Stimulated activated CD8-positive, alpha-beta memory T cell treated with anti-CD3 and anti-CD28 coated beads, Interleukin-12 subunit alpha, Interleukin-12 subunit beta, amount 100 ng/mL, for 1 hour (primary cell): ENCODE measurements at places on chromosomes 4 and X.

DNA sequence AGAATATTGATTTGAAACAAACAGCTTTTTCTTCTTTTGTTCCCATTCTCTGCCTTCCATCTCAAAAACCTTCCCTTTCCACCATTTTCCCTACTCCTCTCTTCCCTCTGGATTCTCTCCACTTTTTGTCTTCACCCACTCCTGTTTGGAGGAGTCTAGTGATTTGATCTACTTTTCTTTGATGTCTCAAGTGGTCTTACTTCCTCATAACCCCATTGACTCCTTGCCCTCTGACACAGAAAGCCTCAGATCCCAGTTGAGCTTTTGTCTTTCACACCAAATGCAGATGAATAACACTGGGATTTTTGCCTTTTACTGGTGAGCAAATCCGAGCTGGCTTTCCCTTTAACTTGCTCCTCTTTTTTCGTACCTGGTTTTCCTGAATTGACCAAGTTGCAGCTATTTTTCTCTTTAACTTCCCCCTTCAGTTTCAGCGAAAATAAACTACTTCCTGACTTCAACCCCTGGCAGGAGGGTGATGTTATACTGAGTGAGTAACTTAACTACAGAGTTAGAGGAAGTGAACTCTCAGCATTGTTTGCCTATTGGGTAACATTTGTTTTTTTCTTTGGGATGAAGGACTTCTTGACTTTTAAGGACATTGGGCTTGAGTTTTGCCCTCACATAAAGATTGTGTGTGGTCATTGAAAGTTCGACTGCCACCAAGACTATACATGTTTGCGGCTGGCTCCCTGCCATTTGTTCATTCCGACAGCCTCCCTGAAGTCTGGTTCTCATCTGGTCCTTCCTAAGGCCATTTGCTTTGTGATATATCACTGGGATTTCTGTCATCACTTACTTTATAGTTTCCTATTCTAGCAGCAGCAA lies 392.8 kb upstream of the NR3C2 start:
- DNase-seq = no peak

GRCh38 chrX:107542500-107542899 lies 85.8 kb upstream of the PRPS1 start:
- DNase-seq = no peak

- DNase-seq = no peak
Measured at GRCh38 chr4:74656596-74656995, 137.7 kb downstream of the BTC start.

GRCh38 chrX:27519226-27519625 lies 56.1 kb upstream of the PPP4R3C start:
- DNase-seq = no peak

- no peak for DNase-seq
Measured at GRCh38 chr4:680551-680927, 6.2 kb downstream of the MYL5 start.

GRCh38 chr4:25775166-25775565 lies 87.6 kb downstream of the SEL1L3 start:
- no peak for DNase-seq

- peak; percentile 15 for DNase-seq
Measured at GRCh38 chr4:81052119-81053068, 21.9 kb downstream of the BMP3 start.

DNA sequence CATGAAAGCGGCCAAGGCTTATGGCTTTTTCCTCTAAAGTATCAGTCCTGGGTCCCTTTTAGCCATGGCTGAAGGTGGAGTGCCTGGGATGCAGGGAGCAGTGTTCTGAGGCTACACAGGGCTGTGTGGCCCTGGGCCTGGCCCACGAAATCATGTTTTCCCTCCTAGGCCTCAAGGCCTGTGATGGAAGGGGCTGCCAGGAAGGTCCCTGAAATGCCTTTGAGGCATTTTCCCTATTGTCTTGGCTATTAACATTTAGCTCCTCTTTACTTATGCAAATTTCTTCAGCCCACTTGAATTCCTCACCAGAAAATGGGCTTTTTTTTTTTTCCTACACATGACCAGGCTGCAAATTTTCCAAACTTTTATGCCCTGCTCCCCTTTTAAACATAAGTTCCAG lies 657.0 kb downstream of the DACH2 start:
- no peak for DNase-seq

- DNase-seq = no peak
Measured at GRCh38 chr4:186485561-186486062, 69.8 kb downstream of the MTNR1A start.

GRCh38 chr4:81617545-81617944 lies 145.8 kb upstream of the RASGEF1B start:
- DNase-seq = no peak

DNA sequence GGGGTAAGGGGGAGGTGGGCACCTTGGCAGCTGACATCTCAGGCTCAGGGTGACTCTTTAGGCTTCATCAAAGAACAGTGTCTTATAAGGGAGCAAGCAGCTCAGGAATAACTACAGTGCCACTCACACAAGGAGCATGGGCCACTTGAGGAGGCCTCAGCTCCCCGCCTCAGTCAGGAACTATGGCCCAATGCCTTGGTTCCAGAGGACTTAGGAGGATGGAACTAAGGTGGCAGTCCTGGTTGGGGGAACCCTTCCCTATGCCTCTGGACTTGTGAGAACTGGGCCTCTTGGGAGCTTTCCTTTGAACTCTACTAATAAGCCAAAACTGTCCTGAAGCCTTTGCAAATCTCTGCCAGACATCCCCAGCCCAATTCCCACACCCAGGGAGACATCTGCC lies 160.6 kb downstream of the EFNB1 start:
- no peak for DNase-seq

DNA sequence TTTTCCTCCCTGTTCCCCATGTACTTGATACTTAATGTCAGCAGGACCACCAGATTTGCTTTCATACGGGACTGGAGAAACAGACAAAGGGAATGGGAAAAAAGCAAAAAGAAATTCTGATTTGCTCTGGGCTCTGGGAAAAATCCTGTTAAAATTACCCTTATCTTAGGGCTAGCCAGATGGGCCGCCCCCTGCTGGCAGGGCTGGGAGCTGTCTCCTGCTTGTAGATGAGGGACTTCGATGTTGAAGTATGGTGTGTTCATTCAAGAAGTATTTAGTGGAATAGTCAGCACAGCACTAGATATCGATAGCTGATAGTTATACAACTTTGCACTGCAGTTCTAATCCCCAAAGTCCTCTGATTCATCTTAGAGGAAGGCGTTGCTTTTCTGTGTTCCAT lies 45.8 kb downstream of the BCORL1 start:
- peak; percentile 19 for DNase-seq

GRCh38 chr4:10659251-10659650 lies 25.3 kb downstream of the CLNK start:
- no peak for DNase-seq

GRCh38 chr4:10006601-10007435 lies 14.5 kb downstream of the SLC2A9 start:
- no peak for DNase-seq

DNA sequence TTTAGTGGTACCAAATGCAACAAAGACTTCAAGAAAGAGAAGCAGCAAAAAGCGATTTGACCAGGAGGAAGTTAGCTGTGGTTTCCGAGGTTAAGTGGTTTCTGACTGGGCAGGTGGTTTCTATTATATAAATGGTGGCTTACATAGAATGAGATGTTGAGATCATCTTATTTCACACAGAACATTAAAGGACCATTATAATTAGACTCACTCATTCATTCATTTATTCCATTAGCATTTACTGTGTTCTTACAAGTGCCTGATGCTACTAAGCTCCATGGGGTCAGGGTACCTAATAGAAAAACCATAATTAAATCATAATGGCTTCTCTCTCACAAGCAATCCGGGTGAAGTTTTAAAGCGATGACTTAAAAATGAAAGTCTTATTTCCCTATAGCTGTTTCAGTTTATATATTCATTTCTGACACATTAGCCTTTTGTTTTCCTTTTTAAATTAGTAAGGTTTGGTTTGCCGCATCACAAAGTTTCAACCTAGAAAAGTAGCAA lies 10.6 kb downstream of the TSPAN6 start:
- DNase-seq = no peak

DNA sequence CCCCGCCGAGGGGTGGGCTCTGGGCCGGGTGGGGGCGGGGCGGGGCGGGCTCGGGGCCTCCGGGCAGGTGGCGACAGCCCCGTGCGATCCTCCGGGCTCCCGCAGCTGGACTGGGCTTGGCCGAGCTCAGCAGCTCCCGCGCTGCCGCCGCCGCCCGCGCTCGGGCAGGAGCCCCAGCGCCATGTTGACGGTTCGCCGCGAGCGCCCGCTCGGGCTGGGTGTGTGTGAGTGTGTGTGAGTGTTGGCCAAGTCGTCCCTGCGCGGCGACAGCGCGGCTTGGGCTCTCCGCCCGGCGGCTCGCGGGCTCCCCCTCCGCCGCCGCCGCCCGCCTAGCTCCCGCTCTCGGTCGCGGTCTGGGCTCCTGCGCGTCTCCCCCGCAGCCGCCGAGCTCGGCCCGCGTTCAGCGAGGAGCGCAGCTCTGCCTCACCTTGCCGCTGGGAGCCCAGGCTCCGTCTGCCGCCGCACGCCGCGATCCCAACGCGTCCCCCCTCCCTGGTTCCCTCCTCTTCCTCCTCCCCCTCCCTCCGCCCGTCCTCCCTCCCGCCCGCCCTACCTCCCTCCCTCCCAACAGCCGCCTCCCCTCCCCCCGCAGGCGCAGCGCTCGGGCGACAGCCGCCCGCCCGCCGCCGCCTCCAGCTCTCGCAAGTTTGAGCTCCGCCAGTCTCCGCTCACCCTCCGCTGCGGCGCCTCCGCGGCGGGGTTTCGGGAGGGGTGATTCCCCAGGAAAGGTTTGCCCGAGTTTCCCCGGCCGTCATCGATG lies at the start of gene BCOR:
Gene BCOR (minus strand): TSS at position 455 of the 760 bp plus-strand sequence. CDS start 20,029 bp downstream, outside the sequence.
- DNase-seq = peak; percentile 54

- DNase-seq = no peak
Measured at GRCh38 chr4:170059421-170059820, 30.3 kb downstream of the AADAT start.

DNA sequence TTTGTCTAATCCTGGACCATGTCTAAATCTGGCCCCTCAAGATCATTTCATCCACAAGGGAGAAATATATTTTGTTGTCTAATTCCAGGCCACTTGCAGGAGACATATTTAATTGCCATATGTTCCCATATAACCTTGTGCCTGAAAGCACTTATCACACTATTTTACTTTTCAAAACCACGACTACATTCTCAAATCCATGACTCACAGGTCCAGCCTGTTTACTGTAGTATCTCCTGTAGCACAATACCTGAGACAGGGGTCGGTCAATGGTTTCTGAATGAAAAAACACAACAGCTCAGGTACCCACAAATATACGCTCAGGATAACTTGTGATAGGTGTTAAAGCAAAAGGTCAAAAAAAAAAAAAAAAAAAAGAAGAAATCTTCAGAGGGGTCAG lies 60.9 kb downstream of the SEC24D start:
- DNase-seq = no peak

DNA sequence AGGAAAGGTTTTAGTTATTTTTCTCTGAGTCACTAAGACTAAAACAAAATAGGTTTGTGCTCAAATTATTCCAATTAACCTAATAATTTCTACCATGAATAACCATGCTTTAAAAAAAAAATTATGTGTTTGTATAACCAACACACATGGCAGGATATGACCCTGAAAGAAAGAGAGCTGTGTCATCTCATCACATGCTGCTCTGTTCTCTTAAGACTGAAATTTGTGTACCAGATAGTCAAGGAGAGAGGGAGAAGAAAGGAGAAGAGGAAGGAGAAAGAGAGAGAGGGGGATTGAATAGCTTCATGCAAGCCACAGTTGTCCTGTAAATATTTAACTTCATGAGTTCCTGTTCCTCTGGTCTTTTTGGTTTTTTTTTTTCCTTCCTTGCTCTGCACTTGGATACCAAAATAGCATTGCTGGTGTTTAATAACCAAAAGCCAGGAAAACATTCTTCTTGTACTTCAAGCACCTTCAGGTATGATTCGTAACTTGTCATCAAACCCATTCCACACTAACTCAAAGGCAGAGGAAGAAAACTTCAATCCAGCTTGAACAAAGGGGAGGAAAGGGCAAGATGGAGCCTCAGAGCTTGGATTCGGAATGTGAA lies 6.4 kb upstream of the PROM1 start:
- DNase-seq = no peak

GRCh38 chr4:32929796-32930699 lies 2209.9 kb downstream of the PCDH7 start:
- no peak for DNase-seq

- no peak for DNase-seq
Measured at GRCh38 chrX:54530357-54530900, 410 bp downstream of the GNL3L start.

GRCh38 chr4:2135083-2135482 lies 76.0 kb downstream of the NAT8L start:
- no peak for DNase-seq

DNA sequence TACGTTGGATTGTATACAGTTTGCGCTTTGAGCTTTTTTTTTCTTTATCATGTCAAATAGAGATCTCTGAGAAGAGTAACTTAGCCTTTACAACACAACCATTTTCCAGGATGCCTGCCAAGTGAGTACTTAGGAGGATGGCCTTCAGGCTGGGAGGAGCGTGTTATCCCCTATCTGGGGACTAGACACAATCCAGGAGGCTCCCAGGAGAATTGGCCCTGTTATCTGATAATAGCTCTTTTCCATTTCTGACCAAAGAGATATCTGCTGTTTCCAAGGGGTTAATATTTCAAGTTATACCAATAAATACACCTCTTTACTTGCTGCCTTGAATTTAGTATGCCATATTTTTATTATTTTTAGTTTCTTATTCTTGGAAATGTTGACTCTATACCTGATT lies 169.5 kb upstream of the SMARCAD1 start:
- no peak for DNase-seq

- DNase-seq = no peak
Measured at GRCh38 chr4:170170861-170171260, 81.1 kb upstream of the AADAT start.

DNA sequence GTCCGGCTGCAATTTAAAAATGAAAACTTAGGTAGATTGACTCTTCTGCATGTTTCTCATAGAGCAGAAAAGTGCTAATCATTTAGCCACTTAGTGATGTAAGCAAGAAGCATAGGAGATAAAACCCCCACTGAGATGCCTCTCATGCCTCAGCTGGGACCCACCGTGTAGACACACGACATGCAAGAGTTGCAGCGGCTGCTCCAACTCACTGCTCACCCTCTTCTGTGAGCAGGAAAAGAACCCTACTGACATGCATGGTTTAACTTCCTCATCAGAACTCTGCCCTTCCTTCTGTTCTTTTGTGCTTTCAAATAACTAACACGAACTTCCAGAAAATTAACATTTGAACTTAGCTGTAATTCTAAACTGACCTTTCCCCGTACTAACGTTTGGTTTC lies 41.0 kb downstream of the MAP7D3 start:
- DNase-seq = no peak

DNA sequence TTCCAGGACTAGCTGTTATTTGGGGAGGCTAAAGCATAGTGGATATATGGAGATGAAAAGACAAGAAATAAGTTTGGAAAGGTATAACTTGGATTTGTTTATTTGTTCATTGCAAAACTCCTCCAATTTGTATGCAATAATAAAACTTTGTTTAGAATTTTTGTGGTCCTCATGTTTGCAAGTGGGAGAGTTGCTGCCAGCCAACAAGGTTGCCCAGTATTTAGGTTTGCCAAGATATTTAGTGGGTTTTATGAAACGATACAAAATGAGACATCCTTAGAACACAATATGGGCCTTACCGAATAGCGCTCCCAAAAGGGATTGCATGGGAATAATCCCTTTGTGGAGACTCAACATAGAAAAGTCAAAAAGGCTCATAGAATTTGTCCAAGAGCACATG lies 162.1 kb downstream of the INPP4B start:
- no peak for DNase-seq
